ENCODE measurements at places on chromosomes 4 and X.

DNA sequence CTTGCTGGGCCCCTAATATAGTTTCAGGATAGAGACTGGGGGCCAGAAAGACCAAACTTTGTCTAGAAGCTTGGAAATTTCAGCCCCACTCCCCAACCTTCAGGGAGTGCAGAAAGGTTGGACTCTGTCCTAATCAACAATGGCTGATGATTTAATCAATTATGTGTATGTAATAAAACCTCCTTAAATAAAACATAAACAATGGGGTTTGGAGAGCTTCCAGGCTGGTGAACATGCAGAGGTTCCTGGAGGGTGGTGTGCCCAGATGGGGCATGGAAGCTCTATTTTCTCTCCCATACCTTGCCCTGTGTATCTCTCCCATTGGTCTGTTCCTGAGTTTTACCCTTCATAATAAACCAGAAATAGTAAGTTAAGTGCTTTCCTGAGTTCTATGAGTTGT is 174.2 kb downstream of the GC start:
- DNase-seq = no peak

GRCh38 chr4:186775902-186776301 is 52.2 kb upstream of the FAT1 start:
- no peak for DNase-seq

GRCh38 chrX:52977953-52978352 is 19.6 kb upstream of the FAM156A start:
- no peak for DNase-seq

- no peak for DNase-seq
Observed at GRCh38 chr4:153501578-153501977, 35.4 kb downstream of the TMEM131L start.

GRCh38 chr4:14008494-14008893 is 381.0 kb upstream of the BOD1L1 start:
- DNase-seq = no peak

DNA sequence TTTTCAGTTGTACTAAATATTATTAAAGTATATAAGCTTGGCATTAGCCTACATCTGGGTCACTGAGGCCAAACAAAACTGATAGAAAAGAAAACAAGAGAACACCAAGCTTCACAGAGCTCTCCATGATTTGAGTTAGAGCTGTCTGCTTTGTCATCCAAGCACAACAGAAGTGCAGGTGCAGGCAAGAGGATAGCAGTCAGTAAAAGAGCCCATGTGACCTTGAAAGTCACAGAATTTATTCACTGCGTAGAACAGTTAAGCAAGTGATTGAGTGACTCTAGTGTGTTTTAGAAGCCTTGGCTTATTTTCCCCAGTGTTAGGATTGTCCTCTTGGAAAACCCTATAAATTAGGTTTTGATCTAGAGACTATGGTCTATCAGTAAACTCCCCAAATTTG is 49.4 kb upstream of the PRDM5 start:
- no peak for DNase-seq

DNA sequence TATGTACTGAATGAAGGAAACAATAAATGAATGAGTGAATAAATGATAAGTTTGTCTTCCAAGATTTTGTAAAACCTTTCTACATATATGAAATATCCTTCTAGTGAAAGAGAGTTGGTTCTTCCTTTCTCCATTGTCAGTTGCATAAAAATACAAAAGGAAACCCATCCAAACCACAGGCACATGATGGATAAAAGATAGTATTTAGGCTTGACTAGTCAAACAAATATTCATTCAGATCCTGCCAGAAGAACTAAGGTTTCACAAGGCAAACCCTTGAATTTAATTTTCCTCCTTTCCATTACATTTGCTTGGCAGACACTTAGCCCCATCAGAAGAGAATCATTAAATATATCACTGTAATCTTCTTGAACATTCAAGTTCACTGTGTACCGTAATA is 208.4 kb downstream of the COL25A1 start:
- no peak for DNase-seq

- peak; percentile 21 for DNase-seq
Observed at GRCh38 chrX:39652336-39652735, 445.4 kb downstream of the BCOR start.

DNA sequence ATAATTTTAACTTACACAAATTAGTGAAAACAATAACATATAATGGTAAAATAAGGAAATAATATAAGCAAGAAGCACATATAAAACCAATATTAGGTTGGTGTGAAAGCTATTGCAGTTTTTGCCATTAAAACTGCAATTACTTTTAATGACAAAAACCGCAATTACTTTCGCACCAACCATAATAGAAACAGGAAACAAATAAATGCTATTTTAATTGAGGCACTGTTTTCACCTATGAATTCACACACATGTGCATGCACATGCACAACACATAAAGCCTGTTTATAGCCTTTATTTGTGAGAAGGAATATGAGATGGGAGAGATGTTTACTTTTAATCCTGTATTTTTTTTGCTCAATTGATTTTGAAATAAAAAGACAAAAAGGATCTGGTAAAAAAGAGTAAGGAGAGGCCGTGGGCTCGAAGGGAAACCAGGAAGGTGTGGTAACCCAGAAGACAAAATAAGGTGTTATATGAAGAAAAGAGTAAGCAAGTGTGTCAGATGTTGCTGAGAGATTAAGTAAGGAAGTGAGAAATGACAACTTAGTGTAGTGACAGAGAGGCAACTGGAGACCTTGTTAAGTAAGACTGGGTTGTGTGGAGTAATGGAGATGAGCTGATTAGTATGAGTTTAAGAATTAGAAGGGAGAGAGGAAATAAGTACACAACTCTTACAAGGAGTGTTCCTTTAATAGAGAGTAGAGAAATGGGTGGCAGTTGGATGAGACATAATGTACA is 69.0 kb downstream of the KLHL13 start:
- DNase-seq = no peak

- DNase-seq = no peak
Observed at GRCh38 chr4:123060039-123060770, 137.8 kb upstream of the NUDT6 start.

GRCh38 chrX:68755616-68756125 is 73.2 kb upstream of the EFNB1 start:
- DNase-seq = no peak

GRCh38 chr4:29805245-29805644 is 914.9 kb upstream of the PCDH7 start:
- no peak for DNase-seq

GRCh38 chr4:59243038-59243437 is 1957.1 kb upstream of the ADGRL3 start:
- DNase-seq = no peak

DNA sequence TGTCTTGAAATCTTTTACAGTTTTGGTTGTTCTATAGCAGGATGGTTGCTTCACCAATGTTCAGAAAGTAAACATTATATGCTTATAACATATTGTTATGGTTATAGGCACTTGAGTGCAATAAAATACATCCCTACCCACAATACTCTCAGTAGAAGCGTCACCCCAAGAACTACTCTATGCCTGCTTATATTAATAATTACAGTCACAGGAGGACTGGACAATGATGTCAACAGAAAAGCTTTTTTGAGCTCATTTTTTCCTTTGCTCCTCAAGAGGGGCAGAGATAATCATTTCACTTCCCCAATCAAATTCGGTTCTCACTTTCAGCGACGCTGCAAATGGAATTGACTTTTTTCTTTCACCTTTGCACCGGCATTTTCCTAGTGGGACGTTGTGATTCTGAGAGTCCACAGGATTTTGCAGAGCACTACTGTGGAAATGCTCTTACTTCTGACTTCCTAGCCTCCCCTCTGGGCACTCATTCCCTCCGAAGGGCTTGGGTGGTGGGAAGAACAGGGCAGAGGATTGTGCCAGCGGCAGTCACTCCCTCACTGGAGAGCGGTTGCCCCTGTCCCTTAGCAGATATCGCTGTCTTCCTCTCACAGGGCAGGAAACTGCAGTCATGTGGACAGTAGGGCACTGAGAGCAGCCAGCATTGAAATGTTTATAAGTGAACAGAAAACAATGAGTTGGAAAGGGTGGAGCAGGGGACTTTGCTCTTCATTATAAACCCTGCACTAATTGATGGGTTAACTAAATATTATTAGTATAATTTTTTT is 24.9 kb upstream of the SGMS2 start:
- DNase-seq = no peak

- peak; percentile 32 for DNase-seq
Observed at GRCh38 chr4:113673450-113673849, 88.1 kb downstream of the CAMK2D start.

GRCh38 chr4:146260521-146260920 is 46.2 kb downstream of the REELD1 start:
- no peak for DNase-seq

GRCh38 chr4:47968847-47969246 is 47.6 kb downstream of the CNGA1 start:
- no peak for DNase-seq

GRCh38 chrX:150012647-150013381 is 74.5 kb upstream of the EOLA2 start:
- DNase-seq = no peak

DNA sequence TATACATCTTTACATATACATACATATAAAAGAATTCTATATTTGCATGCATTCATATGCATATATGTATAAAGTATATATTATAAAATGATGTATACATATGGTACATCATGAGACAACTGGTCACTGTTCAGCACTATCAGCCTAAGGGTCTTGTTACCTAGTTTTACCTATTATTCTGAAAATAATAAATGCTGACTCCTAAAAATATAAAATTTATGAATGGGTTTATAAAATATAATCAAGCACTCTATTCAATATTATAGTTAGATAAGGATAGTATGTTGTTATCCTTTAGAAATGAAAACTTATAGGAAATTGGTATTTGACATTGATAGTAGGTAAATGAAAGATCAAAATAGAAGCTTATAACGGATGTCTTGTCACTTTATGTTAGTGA is 324.2 kb downstream of the GBA3 start:
- DNase-seq = no peak

DNA sequence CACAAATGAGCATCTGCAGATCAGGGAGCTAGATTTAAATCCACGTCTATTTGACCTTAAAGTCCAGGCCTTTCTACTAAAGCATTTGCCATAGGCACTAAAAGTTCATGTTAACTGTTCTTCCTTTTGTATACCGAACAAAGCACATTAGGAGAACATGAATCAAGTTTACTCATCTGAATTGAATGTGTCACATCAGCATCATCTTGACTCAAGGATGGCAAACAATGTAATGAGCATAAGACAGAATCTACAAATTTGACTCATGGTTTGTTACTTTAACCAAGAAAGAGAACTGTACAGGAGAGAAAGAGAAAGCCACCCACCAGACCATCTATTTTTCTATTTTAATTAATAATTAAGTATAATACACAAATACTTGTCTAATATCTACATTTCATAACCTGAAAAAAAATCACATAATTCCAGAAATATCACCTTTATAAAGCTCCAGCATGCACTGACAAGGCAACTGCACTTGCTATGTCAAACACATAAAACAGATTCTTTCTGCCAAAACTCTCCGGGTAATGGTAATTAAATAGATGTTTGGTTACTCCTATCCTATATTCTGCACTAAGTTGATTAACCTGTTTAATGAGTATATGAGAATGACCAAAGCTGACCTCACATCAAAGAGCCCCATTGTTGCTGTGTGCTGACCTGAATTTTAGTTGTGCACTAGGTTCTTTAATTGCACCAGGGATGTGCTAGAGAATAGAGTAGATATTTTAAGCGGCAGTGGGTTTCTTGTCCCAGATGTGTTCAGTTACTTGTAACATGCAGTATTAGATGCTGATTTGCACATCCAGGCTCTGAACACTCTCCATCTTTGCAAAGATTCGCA is 42.5 kb upstream of the LEF1 start:
- DNase-seq = no peak

DNA sequence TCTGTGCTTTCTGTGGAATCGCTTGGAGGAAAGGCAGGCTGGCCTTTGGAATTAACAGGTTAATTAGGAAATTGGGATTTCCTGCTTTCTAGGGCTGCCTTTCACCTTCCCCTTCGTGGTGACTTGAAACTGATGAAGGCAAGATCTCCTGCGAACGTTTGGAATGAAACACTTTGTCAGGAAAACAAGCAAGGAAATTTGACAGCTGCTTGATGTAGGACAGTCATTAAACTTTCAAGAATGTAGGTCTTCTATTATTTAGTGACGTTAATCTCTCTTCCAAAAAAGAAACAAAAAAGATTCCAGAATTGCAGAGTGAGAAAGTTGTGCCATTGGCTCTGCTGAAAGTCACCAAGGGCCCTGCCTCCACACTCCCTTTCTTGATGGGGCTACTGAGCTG is 155.7 kb upstream of the SCML1 start:
- DNase-seq = no peak

DNA sequence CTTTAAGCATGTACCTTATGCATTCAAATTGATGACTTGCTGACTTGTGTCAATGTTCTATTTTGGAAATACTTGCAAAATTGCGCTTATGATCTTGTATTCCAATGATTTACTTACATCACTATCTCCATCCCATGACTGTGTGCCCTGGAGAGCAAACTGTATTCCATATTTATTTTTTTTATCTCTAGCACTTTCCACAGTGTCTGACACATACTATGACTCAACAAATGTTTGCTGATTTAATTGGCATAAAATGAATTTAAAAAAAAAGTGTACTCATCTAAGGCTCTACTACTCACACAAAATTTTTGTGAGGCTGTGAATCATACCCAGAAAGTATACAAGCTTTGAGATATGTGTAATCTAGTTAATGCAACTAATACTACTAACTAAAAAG is 1066.8 kb upstream of the ADGRL3 start:
- DNase-seq = no peak

- DNase-seq = no peak
Observed at GRCh38 chr4:99117876-99118693, 26.0 kb downstream of the ADH4 start.

- DNase-seq = no peak
Observed at GRCh38 chrX:140034916-140035315, 69.6 kb upstream of the CXorf66 start.

- DNase-seq = peak; percentile 26
Observed at GRCh38 chr4:25178838-25179261, 18.6 kb upstream of the SEPSECS start.

DNA sequence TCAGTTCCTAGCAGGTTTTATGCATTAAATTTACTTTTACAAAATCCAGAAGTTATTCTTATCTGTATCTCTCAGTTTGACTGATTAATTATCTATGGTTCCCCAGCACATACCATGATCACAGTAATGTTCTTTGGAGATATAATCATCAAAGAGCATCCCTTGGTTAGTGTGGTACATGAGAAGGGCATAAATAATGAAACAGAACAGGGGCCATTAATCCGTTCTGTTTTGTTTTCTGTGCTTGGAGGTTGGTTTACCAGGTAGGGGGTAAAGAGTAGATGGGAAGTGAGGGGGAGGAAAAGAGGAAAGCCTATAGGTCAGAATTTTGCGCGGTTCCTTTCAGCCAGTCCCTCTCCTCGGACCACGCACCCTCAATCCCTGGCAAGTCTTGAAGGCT is 718.7 kb upstream of the TENM3 start:
- DNase-seq = no peak

- DNase-seq = no peak
Observed at GRCh38 chr4:166078383-166078782, 205.3 kb downstream of the TLL1 start.

GRCh38 chrX:16137416-16138107 is 14.2 kb downstream of the GRPR start:
- DNase-seq = no peak

All from activated naive CD4-positive, alpha-beta T cell treated with anti-CD3 and anti-CD28 coated beads, Interleukin-2, amount 50 U/mL, for 16 hours (primary cell).